ENCODE measurements at places on chromosomes 7 and 10.

GRCh38 chr7:121020249-121020988 lies 31.9 kb downstream of the CPED1 start:
- DNase-seq: no peak
- H3K4me3 ChIP-seq: no peak overlapping the region
- H3K27ac ChIP-seq: no peak overlapping the region
- no peaks in the 10 kb centered on the region for H3K36me3 ChIP-seq
- H3K27me3 ChIP-seq: no peaks in the 10 kb centered on the region
- H3K4me1 ChIP-seq: no peaks in the 10 kb centered on the region

GRCh38 chr7:157619753-157620525 lies 283.1 kb downstream of the DNAJB6 start:
- H3K4me1 ChIP-seq: no peaks in the 10 kb centered on the region
- no peaks in the 10 kb centered on the region for H3K36me3 ChIP-seq
- no peak overlapping the region for H3K4me3 ChIP-seq
- H3K27ac ChIP-seq: no peak overlapping the region
- no peak for DNase-seq
- no peaks in the 10 kb centered on the region for H3K27me3 ChIP-seq

DNA sequence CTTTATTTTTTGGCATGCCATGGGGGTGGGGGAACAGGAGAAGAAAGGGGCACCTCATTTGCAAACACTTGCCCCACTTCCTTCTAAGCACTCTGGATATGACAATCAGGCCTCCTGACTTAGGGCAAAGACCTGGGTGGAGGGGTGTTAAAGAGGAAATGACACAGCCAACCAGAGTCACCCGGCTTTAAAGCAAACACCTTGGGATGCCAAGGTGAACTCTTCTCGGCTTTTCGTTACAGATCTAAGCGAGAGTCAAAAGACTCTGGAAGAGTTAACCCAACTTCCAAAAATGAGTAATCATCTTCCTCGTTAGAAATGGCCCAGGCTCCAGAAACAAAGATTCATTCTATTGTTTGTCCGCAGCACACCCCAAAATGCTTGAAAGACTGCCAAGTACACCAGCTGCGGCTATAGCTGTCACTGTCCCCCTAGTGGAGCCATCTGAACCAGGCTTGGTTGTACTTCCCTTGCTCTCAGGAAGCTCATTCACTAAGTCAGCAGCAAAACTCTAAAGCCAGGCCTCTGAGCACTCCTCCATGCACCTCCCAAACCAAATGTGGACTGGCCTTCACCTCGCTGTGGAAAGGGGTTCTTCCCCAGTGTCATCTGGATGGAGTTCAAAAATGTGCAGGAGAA lies 24.8 kb downstream of the FAM53B start:
- DNase-seq: no peak
- no peak overlapping the region for H3K4me3 ChIP-seq
- H3K4me1 ChIP-seq: peaks cover 7% of the 10 kb centered on the region
- no peak overlapping the region for H3K27ac ChIP-seq
- no peaks in the 10 kb centered on the region for H3K27me3 ChIP-seq

- no peak overlapping the region for H3K27ac ChIP-seq
- H3K4me1 ChIP-seq: peaks cover 34% of the 10 kb centered on the region
- no peaks in the 10 kb centered on the region for H3K27me3 ChIP-seq
- no peak for DNase-seq
- H3K4me3 ChIP-seq: no peak overlapping the region
Observed at GRCh38 chr7:100475549-100475948, 3.5 kb downstream of the TSC22D4 start.

DNA sequence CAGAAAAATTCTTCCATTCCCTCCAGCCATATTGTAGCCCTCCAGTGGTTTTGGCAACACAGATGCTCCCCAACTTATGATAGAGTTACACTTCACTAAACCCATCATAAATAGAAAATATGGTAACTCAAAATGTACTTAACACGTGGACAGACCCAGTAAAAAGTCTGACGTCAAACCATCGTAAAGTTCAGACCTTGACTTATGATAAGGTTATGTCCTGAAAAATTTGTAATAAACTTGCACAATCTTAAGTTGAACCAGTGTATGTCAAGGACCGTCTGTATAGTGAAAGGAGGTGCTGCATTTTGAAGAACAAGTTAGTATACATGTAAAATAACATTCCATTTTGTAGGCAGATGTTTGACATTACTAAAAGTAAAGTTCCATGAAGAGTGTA lies 142.8 kb downstream of the NSUN6 start:
- DNase-seq: no peak
- no peaks in the 10 kb centered on the region for H3K27me3 ChIP-seq
- no peak overlapping the region for H3K27ac ChIP-seq
- no peak overlapping the region for H3K4me3 ChIP-seq
- H3K4me1 ChIP-seq: no peaks in the 10 kb centered on the region
- no peaks in the 10 kb centered on the region for H3K36me3 ChIP-seq

- no peak for DNase-seq
- no peak overlapping the region for H3K4me3 ChIP-seq
- no peaks in the 10 kb centered on the region for H3K4me1 ChIP-seq
- no peaks in the 10 kb centered on the region for H3K27me3 ChIP-seq
- H3K36me3 ChIP-seq: no peaks in the 10 kb centered on the region
Observed at GRCh38 chr7:154330318-154330717, 278.1 kb downstream of the DPP6 start.

GRCh38 chr7:30048582-30048981 lies 20.4 kb downstream of the PLEKHA8 start:
- no peak overlapping the region for H3K27ac ChIP-seq
- no peaks in the 10 kb centered on the region for H3K4me1 ChIP-seq
- H3K27me3 ChIP-seq: no peaks in the 10 kb centered on the region
- DNase-seq: no peak

DNA sequence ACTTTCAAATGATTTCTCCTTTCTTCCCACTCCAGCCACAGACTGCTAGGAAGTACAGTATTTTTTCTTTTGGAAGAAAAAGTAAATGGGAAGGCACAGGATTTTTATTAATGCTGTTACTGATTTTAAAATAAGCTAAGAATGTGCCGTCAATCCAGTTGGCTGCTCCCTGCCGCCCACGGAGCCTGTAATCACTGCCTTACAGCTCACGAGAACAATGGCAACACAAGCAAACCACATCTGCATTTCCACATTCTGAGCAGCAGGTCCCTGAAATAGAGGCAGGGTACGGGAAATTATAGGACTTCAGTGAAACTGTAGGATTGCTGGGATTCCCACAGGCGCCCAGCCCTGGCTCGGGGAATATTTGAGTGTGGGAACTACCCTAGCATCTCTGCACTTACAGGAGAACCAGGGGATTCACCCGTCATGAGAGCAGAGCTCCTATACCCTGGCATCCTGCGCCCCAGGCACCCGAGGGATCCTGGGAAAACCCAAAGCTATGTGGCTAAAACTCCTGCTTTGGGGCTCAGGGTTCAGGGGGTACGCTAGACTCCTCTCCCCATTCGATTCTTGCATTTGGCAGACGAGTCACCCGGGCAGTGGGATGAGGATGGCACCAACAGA lies 72.9 kb upstream of the TNS3 start:
- DNase-seq: no peak
- no peaks in the 10 kb centered on the region for H3K27me3 ChIP-seq
- no peaks in the 10 kb centered on the region for H3K36me3 ChIP-seq
- H3K27ac ChIP-seq: no peak overlapping the region
- H3K4me1 ChIP-seq: no peaks in the 10 kb centered on the region

GRCh38 chr10:105063796-105064195 lies 422.7 kb downstream of the SORCS3 start:
- H3K27me3 ChIP-seq: peaks cover 6% of the 10 kb centered on the region
- H3K4me1 ChIP-seq: no peaks in the 10 kb centered on the region
- DNase-seq: peak; percentile 2
- no peaks in the 10 kb centered on the region for H3K36me3 ChIP-seq

GRCh38 chr7:133491846-133492652 lies 239.2 kb downstream of the EXOC4 start:
- H3K4me1 ChIP-seq: peaks cover 10% of the 10 kb centered on the region

GRCh38 chr10:58943256-58943890 lies 233.1 kb upstream of the PHYHIPL start:
- no peaks in the 10 kb centered on the region for H3K4me1 ChIP-seq
- no peak overlapping the region for H3K27ac ChIP-seq
- no peak overlapping the region for H3K4me3 ChIP-seq
- no peaks in the 10 kb centered on the region for H3K36me3 ChIP-seq

- H3K27me3 ChIP-seq: peaks cover 78% of the 10 kb centered on the region
- no peak overlapping the region for H3K4me3 ChIP-seq
- DNase-seq: no peak
- H3K36me3 ChIP-seq: no peaks in the 10 kb centered on the region
- H3K4me1 ChIP-seq: no peaks in the 10 kb centered on the region
- no peak overlapping the region for H3K27ac ChIP-seq
Observed at GRCh38 chr10:14409247-14409646, 78.5 kb upstream of the FRMD4A start.

Measured in HCT116 (cell line).